ENCODE measurements at places on chromosomes 7 and 10.

- DNase-seq = no peak
Observed at GRCh38 chr10:130368761-130369560, 232.8 kb downstream of the GLRX3 start.

- DNase-seq = peak; percentile 63
Observed at GRCh38 chr10:101066146-101066895, 4.5 kb downstream of the KAZALD1 start.

- peak; percentile 33 for DNase-seq
Observed at GRCh38 chr10:79403441-79404230, 41.8 kb downstream of the ZCCHC24 start.

GRCh38 chr7:144063710-144064109 lies 5.9 kb upstream of the OR2A25 start:
- DNase-seq = no peak

DNA sequence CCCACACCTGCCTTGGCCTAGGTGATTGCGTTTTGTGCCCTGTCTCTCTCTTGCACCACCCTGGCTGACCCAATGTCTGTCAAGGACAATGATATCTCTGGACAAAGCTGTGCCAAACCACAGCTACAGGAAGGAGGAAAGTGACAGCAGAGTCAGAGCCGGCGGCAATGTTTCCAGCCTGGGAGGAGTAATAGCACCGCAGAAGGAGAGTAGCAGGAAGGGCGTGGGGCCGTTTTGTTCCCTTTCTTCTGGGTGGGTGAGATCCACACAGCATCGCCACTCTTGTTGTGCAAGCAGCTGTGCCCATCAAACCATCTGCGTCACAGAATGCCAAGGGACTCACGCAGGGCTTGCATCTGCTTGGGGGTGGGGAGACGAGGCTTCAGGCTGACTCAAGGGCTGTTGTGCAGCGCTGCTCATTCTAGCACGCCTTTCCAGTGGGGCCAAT lies 341.6 kb upstream of the AUTS2 start:
- DNase-seq = no peak

DNA sequence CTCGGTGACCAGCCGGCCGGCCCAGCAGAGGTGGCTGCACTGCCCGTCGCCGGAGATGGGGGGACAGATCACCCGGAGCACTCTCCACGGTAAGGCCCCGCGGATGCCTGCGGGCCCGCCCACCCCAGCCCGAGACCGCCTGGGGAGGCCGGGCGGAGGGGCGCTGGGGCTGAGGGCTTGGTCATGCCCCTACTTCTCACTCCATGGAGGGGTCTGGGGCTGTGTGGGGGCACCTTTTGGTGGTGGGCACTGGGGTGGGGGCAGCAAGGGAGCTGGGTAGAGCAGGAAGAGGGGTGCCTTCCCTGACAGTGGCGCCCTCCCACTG lies 61.8 kb downstream of the NEURL1 start:
- no peak for DNase-seq

DNA sequence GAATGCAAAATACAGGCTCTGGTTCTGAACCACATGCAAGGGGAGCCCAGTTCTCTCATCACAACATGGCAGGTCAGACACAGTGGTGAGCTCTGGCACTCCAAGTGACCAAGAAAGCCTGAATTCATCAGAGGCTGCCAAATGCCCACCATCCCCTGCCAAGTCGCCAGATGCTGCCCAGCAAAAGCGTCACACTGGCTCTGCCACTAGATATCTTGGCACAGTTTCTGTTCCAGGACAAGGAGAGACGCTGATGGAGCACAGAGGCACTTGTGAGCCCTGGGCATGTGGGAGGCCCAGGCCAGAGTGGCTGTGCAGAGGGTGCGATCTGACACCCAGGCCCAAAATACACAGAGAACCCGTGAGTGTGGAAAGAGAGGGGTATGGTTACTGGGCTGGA lies 57.8 kb downstream of the GAD2 start:
- DNase-seq = no peak

GRCh38 chr7:33970536-33970935 lies 65.2 kb downstream of the BMPER start:
- DNase-seq = no peak

GRCh38 chr10:102643336-102644065 lies 778 bp upstream of the TRIM8 start:
- peak; percentile 61 for DNase-seq

- no peak for DNase-seq
Observed at GRCh38 chr7:78218051-78218450, 419.5 kb downstream of the PHTF2 start.

GRCh38 chr7:48443051-48443450 lies 271.8 kb downstream of the ABCA13 start:
- no peak for DNase-seq

GRCh38 chr7:144391823-144392255 lies 11.7 kb downstream of the NOBOX start:
- peak; percentile 15 for DNase-seq

DNA sequence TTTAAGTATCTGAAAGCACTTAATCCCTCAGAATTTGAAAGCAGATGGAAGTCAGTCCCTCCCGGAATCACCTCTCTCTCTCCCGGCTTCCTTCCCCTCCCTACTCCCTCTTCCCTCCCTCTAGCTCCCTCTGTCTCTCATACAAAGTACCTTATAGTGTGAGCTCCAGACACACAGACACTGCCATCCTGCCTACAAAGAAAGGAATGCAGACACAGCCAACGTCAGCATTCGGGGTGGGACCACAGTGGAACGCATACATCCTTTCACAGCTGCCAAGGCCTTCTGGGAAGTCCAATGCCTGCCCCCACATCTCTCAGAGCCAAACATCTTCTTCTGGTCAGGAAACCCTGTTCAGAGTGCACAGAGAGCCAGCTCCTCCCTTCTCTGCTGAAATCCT lies 9.3 kb downstream of the NOD1 start:
- DNase-seq = peak; percentile 23

DNA sequence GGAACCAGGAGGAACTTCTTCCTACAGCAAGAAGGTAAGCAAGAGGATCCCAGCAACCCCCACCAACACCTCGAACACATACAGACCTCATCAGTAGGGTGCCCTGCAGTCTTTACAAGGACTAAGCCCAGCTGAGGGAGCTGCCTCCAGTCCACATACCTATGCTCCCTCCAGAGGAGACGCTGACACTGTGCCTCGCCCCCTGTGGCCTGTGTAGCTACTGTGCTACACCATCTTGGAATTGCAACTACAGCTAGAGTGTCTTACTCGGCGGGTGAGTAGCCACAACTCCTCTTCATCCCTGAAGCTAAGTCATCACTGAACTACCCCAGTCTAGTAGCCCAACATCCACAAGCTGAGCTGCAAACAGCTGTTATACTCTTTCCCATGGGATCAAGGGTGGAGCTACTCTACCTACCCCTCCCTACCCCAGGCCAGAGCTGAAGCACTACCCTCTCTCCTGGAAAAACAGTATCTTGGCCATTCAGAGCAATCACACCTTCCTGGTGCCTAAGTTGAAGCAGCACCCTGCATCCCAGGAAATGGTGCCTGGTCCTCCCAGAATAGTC lies 42.2 kb upstream of the CAMK2B start:
- no peak for DNase-seq

- no peak for DNase-seq
Observed at GRCh38 chr7:40658729-40659128, 523.9 kb downstream of the SUGCT start.

GRCh38 chr7:114426824-114427223 lies 12.2 kb downstream of the FOXP2 start:
- DNase-seq = no peak

GRCh38 chr10:124099604-124100003 lies 6.2 kb upstream of the CHST15 start:
- DNase-seq = no peak

DNA sequence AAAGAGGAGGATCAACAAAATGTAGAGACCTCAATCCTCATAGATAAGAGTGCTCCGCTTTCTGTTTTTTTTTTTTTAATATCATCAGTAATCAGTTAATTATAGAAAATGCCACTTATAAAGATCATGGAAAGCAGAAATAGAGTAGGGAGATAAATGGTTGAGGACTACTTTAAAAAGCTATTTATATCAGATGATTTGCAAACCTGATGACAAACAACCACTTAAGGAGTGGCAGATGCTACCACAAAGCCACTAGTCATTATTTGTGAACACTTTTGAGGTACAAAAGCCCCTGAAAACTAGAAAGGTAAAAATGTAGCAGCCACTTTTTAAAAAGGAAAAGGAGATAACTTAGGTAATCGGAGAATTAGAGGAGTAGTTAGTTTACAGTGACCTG lies 99.0 kb upstream of the CYP26C1 start:
- DNase-seq = no peak

GRCh38 chr7:90536449-90536848 lies 59.7 kb upstream of the CDK14 start:
- DNase-seq = no peak

DNA sequence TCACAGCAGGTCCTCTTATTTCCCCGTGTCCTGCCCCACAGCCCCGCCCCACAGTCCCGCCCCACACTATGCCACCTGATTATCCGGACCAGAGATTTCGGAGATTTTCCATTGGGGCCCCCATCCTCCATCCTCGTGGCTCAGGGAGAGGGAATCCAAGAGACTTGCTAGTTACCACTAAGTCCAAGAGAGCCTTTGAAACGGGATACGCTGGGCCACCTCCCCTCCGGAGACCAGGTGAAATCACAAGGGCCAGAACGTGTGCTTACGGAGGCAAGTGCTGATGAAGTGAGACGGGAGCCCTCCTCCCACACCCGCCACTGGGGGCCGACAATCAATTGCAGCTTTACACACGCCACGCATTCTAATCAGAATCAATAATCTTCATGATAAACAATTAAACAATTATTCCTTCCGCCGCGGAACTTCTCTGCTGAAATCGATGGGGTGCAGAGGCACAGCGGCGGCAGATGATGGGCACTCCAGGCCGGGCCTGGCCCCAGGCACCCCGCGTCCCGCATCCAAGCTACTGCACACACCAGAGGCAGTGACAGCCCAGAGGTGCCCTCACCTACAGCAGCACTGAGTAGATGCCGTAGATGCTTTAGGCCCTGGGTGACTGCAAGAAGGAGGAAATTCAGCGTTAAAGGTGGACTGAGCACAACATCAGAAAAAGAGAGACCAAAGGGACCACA lies 534.0 kb upstream of the FOXK1 start:
- no peak for DNase-seq
